ENCODE measurements at places on chromosomes 5 and 9.

- DNase-seq = no peak
Observed at GRCh38 chr5:152912924-152913323, 507.8 kb upstream of the NMUR2 start.

GRCh38 chr5:33312571-33313549 is 127.9 kb upstream of the TARS1 start:
- DNase-seq = peak; percentile 22

GRCh38 chr9:94991961-94992907 is 265.7 kb downstream of the AOPEP start:
- no peak for DNase-seq

DNA sequence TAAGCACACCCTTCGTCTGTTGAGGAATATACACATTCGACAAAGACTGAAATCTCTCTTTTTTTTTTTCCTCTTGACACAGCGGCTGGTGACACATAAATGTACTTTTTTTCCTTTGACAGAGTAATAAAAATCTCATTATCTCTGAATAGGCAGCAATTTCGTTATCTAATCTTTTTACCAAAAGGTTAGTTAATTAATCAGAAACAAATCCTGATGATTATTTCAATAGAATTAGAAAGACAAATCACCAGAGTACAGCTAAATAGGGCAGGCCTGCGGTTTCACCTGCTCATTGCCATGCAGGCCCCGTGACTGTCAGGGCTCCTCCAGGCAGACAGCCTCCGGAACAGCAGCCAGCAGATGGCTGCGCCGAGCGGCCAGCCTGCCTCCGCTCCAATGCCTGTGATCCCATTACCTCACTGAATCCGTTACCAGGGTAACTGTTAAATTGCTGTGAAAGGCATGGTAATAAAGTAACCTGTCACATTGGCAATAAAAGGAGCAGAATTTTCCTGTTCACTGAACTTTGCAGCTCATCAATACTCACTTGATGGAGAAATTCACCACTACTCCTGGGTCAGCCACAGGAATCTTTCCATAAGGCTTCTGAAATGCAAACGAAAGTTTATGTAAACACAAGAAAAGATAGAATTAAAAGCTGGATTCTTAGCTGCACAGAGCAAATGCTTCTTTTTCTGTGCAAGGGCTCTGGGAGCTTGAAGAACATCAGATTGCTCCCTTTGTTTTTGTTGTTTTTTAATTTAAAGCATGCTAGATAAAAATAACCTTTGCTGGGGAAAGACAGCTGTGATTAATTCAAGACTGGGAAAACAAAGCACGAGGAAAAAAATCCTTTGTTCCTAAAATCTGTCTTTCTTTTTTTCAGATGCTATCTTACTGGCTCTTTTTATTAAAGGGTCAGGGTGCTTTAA is 666.4 kb upstream of the ZNF608 start:
- DNase-seq = peak; percentile 52

All from hematopoietic multipotent progenitor cell treated with erythropoietin and hydrocortisone succinate and interleukin-3 and kit ligand, for 4 days (in vitro differentiated cells).